ENCODE measurements at places on chromosomes 1 and 21. TPM values are rescaled to one million over a fixed set of nuclear protein-coding genes. Genes with fewer than 3 reads are reported as not detected.

Gene BATF3
- 109 TPM for total RNA-seq

Gene TSACC
- not detected for total RNA-seq

Gene FCGR3A
- total RNA-seq: 0.61 TPM

Gene OR6N1
- not detected for total RNA-seq

Gene NBPF10
- 2.0 TPM for total RNA-seq

Gene TRIM67
- total RNA-seq: not detected

Gene GJC2
- 1.1 TPM for total RNA-seq

Gene C1QTNF12
- total RNA-seq: 2.6 TPM

Gene HCRTR1
- not detected for total RNA-seq

Gene PGLYRP4
- not detected for total RNA-seq

DNA sequence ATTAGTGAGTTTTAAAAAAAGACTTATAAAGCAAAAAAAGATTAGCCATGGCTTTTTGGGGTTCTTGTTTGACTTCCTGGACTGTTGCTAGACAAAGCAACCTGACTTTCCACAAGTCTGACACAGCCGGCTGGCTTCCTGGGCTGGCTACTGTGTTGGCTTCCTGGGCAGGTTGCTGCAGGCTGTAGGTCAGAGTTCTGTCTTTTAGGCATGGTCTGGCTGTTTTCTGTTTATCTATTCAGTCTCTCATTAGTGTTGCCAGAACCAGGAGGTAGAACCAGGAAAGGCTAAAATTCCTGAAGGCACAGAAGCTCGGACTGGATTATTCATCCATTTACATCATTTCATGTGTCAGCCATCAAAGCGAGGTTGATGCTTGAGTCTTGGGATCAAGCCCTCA is 88.6 kb upstream of the SLC35F3 start:
- H3K27me3 ChIP-seq: no peaks in the 10 kb centered on the region
- H3K4me3 ChIP-seq: no peak overlapping the region
- no peak for DNase-seq

- H3K4me3 ChIP-seq: no peak overlapping the region
- no peak for DNase-seq
- peaks cover 21% of the 10 kb centered on the region for H3K4me1 ChIP-seq
Observed at GRCh38 chr1:11227106-11228077, 35.0 kb downstream of the MTOR start.

GRCh38 chr1:66671455-66671854 is 80.8 kb upstream of the DYNLT5 start:
- H3K36me3 ChIP-seq: no peaks in the 10 kb centered on the region
- peaks cover 26% of the 10 kb centered on the region for H3K27me3 ChIP-seq
- H3K4me1 ChIP-seq: no peaks in the 10 kb centered on the region
- H3K4me3 ChIP-seq: no peak overlapping the region
- DNase-seq: no peak

DNA sequence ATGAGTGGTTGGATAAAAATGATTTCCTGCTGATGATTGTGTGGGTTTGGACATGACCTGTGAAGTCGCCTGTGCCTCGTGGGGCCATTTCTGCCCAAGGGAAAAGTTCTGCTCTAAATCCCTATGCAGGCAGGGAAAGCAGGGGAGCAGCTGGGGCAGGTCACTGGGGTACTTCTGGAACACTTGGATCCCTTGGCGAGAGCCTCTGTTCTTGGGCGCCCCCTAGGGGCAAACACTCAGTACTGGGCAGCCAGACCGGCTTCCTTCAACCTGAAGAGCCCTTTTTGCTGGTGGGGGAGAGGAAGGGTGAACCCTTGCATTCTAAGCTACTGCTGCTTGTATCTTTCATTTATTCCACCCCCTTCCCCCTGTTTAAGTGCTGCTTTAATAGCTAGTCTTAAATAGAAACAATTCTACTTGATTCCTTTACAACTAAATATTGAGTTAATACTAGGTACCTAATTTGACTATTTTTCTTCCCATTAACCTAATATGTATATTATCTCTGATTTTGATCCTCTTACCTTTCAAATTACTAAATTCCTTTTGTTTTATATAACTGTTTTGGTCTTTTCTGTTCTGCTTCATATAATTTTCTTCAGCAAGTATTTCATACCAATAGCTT is 5.1 kb upstream of the CLEC20A start:
- H3K27me3 ChIP-seq: no peaks in the 10 kb centered on the region
- no peaks in the 10 kb centered on the region for H3K36me3 ChIP-seq
- no peak overlapping the region for H3K4me3 ChIP-seq
- DNase-seq: peak; percentile 66
- no peaks in the 10 kb centered on the region for H3K4me1 ChIP-seq
- no peak overlapping the region for H3K27ac ChIP-seq

DNA sequence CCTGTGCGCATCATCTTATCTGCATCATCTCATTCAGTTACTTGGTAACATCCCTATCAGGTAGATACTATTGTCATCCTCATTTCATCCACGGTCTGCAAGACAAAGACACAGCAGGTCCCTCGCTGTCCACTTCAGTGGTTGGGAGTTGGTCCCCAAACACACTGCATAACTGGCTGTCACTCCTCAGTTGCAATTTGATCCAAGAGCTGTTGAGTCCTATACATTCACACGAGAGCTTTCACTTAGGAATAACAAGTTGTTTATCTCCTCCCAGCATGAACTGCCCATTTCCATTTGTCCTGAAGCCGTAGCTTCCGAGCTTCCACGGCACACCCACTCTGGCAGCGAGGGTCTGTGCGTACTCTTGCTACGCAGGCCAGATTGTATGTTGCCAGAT is 472.0 kb downstream of the CAMTA1 start:
- H3K4me1 ChIP-seq: no peaks in the 10 kb centered on the region
- no peak overlapping the region for H3K27ac ChIP-seq
- no peaks in the 10 kb centered on the region for H3K27me3 ChIP-seq
- no peaks in the 10 kb centered on the region for H3K36me3 ChIP-seq

DNA sequence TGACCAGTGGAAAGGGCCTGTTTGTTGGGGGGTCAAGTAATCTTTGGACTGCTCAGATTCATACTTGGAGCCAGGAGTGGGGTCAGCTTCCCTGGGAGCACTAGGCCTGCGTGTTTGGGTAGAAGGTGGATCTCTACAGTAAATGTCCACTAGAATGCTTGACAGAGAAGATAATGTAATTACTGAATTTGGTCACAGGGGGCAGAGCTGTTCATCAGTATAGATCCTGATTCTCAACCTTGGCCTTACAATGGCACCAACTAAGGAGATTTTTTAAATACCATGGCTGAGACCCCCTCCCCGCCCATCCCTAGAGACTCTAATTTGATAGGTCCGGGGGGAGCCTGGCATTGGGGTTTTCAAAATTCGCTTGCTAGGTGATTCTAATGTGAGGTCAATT is 217.5 kb upstream of the PLXNA2 start:
- H3K4me1 ChIP-seq: no peaks in the 10 kb centered on the region
- H3K4me3 ChIP-seq: no peak overlapping the region
- H3K36me3 ChIP-seq: no peaks in the 10 kb centered on the region
- no peak overlapping the region for H3K27ac ChIP-seq

GRCh38 chr1:64186138-64186897 is 17.1 kb upstream of the UBE2U start:
- no peaks in the 10 kb centered on the region for H3K4me1 ChIP-seq
- H3K36me3 ChIP-seq: no peaks in the 10 kb centered on the region
- no peak overlapping the region for H3K27ac ChIP-seq
- peaks cover 5% of the 10 kb centered on the region for H3K27me3 ChIP-seq
- no peak overlapping the region for H3K4me3 ChIP-seq

DNA sequence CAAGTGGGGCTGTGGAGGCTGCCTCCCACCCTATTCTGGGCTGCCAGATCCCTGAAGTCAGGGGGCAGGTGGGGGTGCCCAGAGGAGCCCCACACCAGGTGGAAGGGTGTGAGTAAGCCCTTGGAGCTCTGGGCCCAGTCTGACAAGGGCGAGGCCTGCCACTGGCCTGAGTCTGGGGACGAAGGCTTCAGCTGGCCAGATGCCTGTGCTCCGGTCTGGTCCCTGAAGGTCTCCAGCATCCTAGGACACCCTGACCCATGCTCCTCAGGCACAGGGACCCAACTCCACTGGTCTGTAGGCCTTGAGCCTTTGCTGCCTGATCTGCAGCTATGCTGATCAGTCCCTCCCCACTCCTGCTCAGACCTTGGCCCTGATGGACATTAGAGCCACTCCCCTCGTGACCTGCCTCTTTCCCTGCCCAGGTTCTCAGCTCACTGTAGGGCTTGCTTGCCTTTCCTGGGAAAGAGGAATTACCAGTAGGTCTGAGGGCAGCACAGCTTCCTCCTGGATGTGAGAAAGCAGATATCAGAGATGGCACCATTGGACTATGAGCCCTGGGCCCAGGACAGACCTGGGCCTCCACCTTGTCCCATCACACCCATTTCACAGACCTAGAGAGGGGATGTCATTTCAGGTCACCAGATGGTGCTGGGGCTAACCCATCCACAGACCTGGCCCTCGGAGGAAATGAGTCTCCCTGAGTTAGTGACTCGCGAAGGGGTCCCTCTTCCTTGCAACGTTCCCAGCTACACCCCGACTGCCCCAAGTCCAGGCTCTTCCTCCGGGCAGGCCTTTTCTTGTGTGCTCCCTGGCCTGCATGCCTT is 32.8 kb upstream of the CSF3R start:
- H3K4me3 ChIP-seq: no peak overlapping the region
- DNase-seq: no peak
- no peaks in the 10 kb centered on the region for H3K27me3 ChIP-seq

DNA sequence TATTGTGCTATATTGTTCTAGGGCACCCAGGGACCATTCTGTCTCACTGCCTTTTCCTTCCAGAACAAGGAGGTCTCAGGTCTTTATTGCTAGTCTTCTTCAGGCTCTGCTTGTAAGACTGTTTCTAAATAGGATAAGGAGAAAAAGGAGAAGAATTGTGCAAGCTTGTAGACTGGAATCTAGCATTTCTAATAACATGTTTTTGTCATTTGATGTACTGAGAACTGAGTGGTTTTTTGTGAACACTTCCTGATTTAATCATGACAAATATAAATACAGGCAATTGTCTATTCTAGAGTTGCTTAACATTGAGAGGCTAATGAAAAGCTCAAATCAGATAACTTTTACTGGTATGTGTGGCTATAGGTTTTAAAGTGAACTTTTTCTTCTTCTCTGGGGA is 77.6 kb downstream of the CLIC4 start:
- H3K27me3 ChIP-seq: peaks cover 11% of the 10 kb centered on the region
- H3K27ac ChIP-seq: no peak overlapping the region
- no peaks in the 10 kb centered on the region for H3K4me1 ChIP-seq

DNA sequence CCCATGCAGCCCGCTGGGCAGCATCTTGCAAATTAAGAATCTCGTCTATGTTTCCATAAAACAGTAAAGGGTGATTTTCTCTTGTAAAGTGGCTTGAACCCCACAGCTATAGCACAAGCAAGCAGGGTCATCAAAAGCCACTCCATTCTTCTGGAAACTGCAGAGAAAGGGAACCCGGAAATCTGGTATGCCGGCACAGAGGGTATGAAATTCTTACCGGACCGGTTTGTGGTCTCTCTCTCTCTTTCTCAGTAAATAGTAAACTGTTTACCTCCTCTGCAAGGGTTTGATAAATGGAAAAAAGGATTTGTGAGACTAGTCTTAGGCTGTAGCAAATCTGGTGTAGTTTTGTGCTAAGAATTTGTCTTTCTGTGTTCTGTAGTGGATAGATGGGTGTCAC is 2.7 kb upstream of the ADSS2 start:
- H3K27me3 ChIP-seq: no peaks in the 10 kb centered on the region
- peaks cover 22% of the 10 kb centered on the region for H3K4me1 ChIP-seq
- DNase-seq: no peak
- H3K36me3 ChIP-seq: peaks cover 31% of the 10 kb centered on the region

DNA sequence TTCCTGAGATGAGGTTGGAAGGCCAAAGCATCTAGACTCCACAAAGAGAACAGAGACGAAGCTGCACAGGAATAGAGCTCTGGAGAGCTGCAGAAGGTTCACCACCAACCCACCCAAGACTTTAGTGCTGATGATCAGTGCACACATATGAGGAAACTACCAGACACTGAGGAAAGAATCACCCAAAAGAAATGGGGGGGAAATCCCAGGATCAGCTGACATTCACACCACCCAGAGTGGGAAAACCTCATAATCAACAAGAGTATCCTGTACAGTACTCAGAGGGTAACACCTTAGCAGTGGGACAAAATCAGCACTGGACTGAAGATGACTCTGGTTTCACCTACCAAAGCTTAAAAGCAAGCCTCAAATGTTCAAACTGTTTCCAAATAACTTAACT is 36.4 kb downstream of the DENND1B start:
- H3K36me3 ChIP-seq: peaks cover 25% of the 10 kb centered on the region
- H3K4me3 ChIP-seq: no peak overlapping the region
- peaks cover 22% of the 10 kb centered on the region for H3K4me1 ChIP-seq
- no peak overlapping the region for H3K27ac ChIP-seq
- no peaks in the 10 kb centered on the region for H3K27me3 ChIP-seq

GRCh38 chr1:181160998-181161870 is 72.7 kb downstream of the IER5 start:
- no peak for DNase-seq
- H3K4me3 ChIP-seq: no peak overlapping the region
- H3K36me3 ChIP-seq: peaks cover 24% of the 10 kb centered on the region
- H3K27ac ChIP-seq: peak overlapping the region; percentile 47

DNA sequence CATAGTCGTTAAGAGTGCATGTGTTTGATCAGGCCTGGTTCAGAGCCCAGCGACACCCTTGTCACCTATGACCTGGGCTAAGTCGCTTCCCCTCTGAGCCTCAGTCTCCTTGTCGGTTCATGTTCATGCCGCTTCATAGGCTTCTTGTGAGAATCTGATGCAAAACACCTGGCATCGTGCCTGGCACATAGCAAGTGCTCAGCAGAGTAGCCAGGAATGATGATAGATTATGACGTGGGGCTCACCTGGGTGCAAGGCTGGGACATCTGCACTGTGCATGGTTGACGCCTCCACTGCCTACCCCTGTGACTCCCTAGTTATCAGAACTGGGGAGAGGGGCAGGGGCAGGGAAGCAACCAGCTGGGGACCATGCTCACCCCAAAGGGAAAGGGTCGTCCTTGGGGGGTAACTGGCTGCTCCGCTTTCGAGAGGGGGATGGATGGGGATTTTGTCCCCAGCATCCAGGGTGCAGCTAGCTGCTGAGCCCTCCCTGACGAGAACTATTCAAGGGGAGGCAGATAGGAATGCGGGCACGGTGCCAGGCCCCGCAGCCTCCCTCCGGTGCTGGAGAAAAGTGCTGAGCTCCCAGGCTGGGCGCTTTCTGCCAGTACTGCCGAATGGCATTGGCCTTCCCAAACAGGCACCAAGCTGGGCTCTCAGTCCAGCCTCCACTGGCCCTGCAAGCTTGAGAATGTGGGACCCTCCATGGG is 9.3 kb downstream of the EFHD2 start:
- H3K4me3 ChIP-seq: no peak overlapping the region
- no peak for DNase-seq
- peaks cover 28% of the 10 kb centered on the region for H3K36me3 ChIP-seq
- H3K27me3 ChIP-seq: no peaks in the 10 kb centered on the region

- no peaks in the 10 kb centered on the region for H3K36me3 ChIP-seq
- no peak for DNase-seq
- peaks cover 2% of the 10 kb centered on the region for H3K27me3 ChIP-seq
Observed at GRCh38 chr1:56827711-56828110, 8.5 kb upstream of the FYB2 start.

- H3K27me3 ChIP-seq: peaks cover 11% of the 10 kb centered on the region
- no peaks in the 10 kb centered on the region for H3K36me3 ChIP-seq
- H3K4me1 ChIP-seq: no peaks in the 10 kb centered on the region
- DNase-seq: no peak
- no peak overlapping the region for H3K27ac ChIP-seq
- H3K4me3 ChIP-seq: no peak overlapping the region
Observed at GRCh38 chr1:53187401-53187800, 9.2 kb upstream of the CPT2 start.

All from activated CD8-positive, alpha-beta memory T cell treated with anti-CD3 and anti-CD28 coated beads, Interleukin-2, amount 10 ng/mL, durations not matched to agents 7 days and 5 days (primary cell).